Activated B cell treated with CpG ODN at 0.5 μM for 24 hours (primary cell): ENCODE measurements at places on chromosomes 3 and 15. TPM values are rescaled to one million over a fixed set of nuclear protein-coding genes. Genes with fewer than 3 reads are reported as not detected.

The CPA3 gene
- total RNA-seq, result not detected in 2 replicates

The P2RY1 gene
- 0.20 TPM in 2 replicates for total RNA-seq

The ARGFX gene
- total RNA-seq, result not detected in 2 replicates

The SLC2A2 gene
- total RNA-seq, result not detected in 2 replicates

The TGM5 gene
- total RNA-seq, result 0.11 and 0.17 TPM in 2 replicates

The CAPN7 gene
- 35.0 and 45.1 TPM in 2 replicates for total RNA-seq

The ACTC1 gene
- not detected in 2 replicates for total RNA-seq

The SCN11A gene
- total RNA-seq, result 0.16 and 0.20 TPM in 2 replicates

The PRR23B gene
- total RNA-seq, result not detected in 2 replicates

The CD47 gene
- 158 and 184 TPM in 2 replicates for total RNA-seq

- DNase-seq, result no peak
Observed at GRCh38 chr3:58719684-58720083, 53.1 kb upstream of the FAM3D start.

- no peak for DNase-seq
Observed at GRCh38 chr3:189324538-189325138, 152.9 kb downstream of the TPRG1 start.

GRCh38 chr15:95712785-95713184 lies 617.7 kb upstream of the NR2F2 start:
- DNase-seq, result no peak

DNA sequence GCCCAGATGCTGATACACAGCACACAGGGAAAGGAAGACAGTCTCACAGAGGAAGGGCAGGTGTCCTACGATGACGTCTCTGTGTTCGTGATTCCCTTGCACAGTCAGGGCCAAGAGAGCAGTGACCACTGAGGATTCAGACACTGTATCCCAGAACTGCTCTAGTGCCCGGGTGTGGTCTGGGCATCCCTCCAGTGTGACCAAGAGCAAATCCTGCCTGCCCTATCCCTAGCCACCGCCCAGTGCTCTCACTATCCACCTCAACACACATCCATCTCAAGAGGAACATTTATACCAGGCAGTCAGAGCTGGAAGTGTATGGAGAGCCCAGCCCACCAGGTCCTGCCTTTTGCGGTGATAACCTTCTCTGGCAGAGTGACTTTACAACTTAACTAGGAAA lies 4.1 kb downstream of the PPM1M start:
- no peak for DNase-seq

DNA sequence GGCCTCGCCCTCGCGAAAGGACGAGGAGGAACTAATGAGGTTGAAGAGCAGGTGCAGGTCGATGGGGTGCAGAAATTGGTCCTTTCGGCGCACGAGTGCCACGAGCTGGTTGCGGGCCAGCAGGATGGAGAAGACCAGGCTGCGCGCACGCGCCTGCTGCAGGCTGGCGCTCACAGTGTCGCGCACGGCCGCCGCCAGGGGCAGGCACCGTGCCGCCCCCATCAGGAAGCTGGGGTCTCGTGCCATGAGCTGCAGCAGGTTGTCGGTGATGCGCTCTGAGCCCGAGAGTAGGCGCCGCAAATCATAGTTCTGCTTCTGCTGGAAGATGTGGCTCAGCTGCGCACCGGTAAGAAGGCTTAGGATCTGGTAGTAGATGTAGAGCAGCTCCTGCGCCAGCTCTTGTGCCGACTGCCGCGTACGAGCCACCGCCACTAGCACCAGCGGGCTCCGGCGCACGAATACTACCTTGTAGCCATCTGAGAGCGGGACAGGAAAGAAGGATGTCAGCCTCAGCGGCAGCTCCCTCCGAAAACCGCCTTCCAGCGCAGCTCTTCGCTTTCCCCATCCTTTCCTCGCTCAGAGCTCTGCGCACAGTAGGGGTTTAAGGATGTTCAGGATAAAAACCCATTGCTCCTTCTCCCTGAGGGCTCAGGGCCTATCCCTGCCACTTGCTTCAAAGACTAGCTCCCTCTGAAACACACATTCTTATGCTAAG lies 6.9 kb upstream of the MST1R start:
- no peak for DNase-seq

DNA sequence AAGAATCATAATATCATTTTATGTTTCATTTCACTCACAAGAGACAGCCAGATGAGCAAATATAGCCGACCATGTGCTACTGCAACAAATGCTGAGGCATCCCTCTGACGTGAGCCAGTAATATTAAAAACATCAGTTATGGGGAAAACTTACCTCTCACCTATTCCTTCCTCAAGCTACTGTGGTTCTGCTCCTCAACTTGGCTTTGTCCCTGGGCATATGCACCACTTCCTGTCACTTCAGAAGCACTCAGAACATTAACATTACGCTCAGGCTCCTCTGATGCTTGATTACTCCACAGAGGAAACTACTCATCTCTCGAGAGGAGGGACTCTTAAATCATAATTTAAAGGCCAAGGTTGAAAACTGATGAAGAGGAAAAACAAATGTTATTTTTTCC lies 457.0 kb upstream of the ALCAM start:
- no peak for DNase-seq

- DNase-seq, result no peak
Observed at GRCh38 chr3:114846252-114846651, 300.8 kb downstream of the ZBTB20 start.

DNA sequence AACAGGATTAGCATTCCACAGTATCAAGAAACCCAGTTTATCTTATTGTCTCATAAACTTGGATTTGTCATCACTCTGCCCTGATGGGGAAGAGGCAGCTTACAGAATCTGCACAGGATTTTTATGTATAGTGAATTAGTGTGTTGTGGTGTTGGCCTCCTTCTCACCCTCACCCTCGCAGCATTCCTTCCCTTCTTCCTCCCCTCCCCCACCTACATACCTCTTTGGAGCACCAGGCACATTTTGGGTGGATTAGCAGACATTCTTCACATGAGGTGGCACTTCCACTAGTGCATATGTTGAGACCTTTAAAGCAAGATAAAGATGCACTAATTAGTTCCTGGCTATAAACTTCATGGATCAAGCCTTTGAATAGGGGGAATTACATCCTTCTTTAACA lies 13.9 kb downstream of the ITGB5 start:
- no peak for DNase-seq

DNA sequence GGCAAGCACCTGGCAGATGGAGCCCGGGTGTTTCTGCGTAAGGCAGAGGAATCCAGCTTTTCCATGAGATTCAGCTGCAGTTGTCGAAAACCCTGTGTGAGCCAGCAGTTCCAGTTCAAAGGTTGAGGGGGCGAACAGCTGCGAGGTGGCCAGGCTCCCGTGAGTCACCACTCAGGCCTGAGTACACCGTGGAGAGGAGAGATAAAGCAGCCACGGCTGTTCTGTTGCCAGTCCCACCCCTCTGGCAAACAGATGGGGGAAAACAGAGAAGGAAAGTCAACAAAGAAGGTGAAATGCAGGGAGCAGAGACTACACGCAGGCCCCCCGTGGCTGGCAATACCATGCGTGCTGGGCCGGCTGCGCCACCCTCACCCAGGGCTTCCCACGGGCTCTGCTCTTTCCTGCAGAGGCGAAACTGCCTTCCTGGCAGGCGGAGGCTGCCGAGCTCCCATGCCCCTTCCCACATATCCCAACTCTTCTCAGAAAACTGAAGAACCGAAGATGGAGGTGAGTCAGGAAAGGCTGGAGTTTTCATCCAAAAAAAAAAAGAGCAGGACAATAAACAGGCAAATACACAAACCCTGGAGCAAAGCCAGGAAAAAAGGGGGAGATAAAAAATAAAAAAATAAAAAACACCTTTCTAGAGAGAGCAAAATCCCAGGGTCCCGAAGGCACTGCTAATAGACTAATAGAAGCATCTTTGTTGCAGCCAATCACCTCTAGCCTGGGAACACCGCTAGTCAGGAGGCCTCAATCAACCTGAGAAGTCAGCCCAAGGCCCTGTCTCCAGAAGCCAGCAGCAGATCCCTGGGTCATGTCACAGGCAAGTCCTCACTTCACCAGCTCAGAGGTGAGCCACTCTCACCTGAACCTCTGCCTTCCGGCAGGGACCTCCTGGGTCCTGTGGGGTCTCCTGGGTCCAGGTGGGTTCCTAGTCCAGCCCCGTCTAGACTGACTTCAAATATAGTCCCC lies 37.7 kb downstream of the FAM174B start:
- DNase-seq, result no peak

- DNase-seq, result no peak
Observed at GRCh38 chr3:96584066-96584465, 230.3 kb upstream of the EPHA6 start.

GRCh38 chr3:24810881-24811280 lies 316.2 kb upstream of the THRB start:
- no peak for DNase-seq

- DNase-seq, result no peak
Observed at GRCh38 chr15:91803260-91803659, 50.2 kb upstream of the SLCO3A1 start.

DNA sequence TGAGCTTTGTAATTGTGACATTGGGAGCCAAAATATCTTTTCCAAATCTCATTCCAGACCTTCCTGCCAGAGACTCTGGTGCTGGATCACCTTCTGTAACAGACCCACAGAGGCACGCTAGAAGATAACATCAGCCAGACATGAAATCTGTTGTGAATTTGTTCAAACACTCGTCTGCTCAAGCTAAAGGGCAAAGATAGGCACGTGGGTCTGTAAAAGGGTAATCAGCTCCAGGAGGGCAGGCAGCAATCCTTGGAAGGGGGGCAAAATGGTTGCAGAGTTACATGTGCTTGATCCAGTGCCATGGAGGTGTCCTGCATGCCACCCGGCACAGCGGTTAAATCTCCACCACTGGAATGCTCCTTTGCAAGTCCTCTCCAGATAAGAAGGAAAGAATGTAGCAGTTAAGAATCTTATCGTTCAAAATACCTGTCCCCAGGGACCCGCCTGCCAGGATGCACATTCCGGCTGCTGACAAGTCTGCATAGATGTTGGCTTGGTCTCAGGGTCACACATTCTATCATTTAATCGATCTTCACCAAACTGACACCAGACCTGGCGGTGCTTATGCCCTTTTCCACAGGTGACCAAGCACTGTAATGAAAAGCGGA lies 74.8 kb downstream of the ADAMTS9 start:
- no peak for DNase-seq

DNA sequence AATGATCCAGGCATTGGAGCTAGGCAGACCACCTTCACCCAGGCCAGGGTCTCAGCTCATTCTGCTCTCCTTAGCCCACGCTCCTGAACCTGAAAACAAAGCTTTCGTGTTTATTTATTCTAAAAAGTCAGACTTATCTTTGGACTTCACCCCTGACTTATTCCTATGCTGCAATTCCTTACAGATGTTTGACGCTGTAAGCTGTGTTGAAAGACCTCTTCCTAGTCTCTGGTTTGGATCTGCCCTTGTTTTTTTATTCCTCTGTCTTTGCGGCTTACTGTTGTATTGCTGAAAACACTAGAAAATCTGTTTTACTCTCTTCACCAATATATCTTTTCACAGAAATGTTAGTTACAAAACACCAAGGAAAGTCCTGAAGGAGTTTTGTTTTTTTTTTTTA lies 40.5 kb upstream of the LDHAL6B start:
- DNase-seq, result no peak

DNA sequence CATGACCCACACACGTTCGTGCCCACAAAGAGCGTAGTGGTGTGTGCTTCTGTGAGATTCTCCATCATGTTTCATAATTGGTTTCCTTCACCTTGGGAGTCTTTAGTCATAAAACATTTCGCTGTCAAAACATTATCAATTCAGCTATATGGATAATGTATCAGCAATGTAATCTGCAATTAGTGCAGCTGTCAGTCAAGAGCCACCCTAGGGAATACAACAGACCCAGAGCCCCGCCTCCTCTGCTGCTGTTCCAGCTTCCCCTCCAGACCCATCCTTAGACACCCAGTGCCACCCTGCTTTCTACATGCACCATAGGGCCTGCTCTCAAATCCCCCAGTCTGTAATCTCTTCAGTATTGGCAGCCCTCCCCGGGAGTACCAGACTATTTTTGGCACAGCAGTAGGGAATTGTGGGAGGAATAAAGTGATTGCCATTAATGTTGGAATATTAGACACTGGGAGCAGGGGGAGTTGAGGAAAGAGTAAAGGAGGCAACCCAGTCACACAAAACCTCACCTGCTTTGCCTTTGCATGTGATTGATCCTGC lies 31.5 kb upstream of the C3orf80 start:
- DNase-seq, result no peak

DNA sequence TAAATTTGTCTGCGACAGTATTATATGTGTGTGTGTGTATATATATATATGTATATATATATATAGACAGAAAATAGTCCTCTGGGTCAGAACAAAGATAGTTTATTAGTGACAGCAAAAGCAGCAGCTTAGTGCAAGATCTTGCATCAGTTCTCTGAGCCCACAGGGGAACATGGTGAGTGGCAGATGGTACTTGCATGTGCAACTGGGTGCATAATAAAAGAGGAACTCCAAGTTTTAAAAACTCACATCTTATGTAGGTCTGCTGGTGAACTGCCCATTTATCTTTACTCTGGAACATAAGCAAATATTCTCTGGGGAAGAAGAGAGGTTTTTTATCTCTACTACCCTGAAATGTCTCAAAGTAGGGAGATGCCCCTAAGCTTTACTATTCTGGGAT lies 276.4 kb downstream of the POLQ start:
- no peak for DNase-seq

DNA sequence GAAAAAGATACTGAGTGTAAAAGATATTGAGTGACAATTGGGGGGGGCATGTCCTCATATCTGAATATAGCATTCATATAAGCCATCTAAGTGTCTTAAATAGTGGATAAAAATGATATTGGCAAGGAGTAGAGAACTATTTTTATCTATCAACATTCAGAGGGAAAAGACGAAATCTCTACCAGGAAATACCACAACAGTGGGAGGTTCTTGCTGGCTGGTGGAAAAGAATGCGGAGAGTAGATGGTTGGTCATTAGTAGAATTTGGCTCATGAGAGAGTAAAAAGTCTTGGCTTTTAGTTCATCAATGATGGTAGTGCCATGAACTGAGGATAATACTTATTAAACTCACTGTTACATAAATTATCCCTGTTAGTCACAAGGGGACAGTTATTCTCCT lies 4.8 kb upstream of the TCF12 start:
- no peak for DNase-seq

DNA sequence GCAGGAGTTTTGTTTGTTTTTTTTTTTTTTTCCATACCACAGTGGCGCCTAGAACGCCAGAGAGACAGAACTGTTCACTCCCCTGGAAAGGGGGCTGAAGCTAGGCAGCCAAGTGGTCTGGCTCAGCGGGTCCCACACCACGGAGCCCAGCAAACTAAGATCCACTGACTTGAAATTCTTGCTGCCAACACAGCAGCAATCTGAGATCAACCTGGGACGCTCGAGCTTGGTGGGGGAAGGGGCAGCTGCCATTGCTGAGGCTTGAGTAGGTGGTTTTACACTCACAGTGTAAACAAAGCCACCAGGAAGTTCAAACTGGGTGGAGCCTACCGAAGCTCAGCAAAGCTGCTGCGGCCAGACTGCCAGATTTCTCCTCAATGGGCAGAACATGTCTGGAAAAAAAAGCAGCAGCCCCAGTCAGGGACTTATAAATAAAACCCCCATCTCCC lies 29.8 kb downstream of the SPICE1 start:
- DNase-seq, result no peak

DNA sequence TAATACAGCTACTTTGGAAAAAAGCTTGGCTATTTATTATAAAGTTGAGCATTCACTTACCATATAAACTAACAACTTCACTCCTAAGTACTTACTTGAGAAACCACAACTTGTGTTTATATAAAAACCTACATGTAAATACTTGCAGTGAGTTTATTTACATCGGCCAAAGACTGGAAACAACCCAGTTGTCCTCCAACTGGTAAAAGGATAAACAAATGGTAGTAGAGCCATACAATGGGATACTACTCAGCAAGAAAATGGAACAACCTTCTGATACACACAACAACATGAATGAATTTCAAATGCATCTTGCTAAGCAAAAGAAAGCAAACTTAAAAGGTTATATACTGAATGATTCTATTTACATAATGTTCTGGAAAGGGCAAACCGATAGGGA lies 63.7 kb downstream of the SLC7A14 start:
- no peak for DNase-seq
